ENCODE measurements at places on chromosomes 4 and X.

- no peak for DNase-seq
Measured at GRCh38 chr4:182854466-182854865, 62.7 kb downstream of the DCTD start.

GRCh38 chr4:177271091-177271490, 38.6 kb upstream of the NEIL3 start:
- peak; percentile 54 for DNase-seq

DNA sequence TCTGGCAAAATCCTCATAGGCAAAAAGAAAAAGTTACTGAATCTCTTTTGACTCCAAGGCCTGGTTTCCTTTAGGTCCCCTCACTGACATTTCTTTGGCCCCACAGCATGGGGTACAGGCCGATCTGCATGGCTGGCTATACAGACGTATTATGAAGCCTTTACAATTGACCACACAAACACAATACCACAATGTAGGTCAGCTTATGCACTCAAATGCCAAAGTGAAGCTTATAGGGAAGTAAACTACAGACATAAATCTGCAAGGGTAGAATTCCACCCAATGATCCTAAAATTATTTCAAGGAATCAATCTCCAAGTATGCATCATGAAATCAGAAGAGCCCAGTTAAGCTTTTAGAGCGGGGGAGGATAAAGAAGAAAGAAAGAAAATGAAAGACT, 20.7 kb downstream of the STX18 start:
- no peak for DNase-seq

DNA sequence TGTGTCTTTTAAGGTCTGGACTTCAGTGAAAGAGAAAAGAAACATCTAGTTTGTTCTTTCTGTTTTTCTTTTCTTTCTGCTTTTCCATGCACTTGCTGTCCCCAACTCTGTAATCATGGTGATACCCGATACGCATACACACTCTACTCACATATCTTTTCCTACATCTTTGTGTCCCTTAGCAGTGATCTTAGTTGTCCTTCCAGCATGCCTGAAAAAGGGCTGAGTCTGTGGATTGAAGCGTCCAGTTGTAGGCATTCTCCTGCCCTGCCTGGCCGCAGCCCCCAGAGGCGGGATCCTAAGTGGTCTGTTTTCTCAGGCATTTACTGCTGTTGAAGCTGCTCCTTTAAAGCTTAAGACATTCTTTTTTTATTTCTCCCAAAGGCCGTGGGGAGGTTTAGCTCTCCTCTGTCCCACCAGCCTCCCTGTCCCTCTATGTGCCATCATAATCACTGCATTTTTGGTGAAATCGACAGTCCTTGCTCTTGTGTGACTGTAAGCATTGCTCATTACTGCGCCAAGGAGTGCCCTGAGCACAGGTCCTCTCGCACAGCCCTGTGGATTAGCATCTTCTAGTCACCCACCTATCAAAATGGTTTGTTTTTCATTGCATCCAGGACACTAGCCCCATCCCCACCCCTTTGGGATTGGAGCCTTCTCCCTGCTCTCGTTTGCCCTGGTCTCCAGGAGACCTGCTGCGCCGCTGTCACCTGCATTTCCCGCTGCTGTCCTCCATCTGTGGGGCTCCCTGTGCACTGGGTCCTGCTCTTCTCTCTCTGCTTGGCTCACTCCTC, 4.4 kb downstream of the RGS12 start:
- no peak for DNase-seq

- DNase-seq = no peak
Measured at GRCh38 chr4:6905516-6906445, 3.8 kb upstream of the TBC1D14 start.

DNA sequence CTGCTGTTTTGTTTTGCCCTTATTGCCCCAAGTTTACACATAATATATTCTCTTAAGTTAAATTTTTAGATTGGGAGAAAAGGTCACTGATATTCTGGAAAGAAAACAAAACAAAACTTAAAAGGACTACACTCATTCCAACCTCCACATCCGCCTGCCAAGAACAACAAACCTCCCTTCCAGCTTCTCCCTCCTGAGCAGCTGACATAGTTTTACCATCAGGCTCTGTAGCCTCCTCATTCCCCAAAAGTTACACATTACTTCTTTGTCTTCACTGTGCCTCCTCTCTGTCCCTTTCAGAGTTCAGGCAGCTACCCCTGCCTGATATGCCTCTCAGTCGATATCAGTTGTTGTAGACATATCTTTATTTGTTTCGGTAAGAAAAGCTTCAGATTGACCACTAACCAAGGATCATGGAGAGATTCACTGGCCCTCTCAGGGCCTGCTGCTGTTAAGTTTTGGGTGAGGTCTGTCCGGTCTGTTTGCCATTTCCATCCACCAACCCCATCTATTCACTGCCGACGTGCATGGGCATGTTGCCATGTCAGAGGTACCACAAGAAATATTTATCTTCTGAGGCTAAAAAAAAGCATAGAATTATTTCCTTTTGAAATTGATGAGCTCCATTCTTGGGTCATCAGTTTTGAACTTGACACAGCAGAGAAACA, 164.1 kb downstream of the GASK1B start:
- peak; percentile 78 for DNase-seq

GRCh38 chrX:148956352-148956751, 455.9 kb downstream of the AFF2 start:
- no peak for DNase-seq

DNA sequence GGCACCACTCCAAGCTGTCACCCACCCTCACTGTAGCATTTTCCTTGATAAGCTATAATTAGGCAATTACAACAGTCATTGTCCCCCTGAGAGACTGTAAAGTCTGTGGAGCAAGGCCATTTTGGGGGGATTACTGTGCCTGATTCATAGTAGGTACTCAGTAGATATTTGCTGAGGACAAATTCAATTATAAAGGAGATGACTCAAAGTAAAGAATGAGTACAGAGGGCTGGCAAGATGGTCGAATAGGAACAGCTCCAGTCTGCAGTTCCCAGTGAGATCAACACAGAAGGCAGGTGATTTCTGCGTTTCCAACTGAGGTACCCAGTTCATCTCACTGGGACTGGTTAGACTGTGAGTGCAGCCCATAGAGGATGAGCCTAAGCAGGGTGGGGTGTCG, 42.0 kb downstream of the MAOB start:
- DNase-seq = no peak

DNA sequence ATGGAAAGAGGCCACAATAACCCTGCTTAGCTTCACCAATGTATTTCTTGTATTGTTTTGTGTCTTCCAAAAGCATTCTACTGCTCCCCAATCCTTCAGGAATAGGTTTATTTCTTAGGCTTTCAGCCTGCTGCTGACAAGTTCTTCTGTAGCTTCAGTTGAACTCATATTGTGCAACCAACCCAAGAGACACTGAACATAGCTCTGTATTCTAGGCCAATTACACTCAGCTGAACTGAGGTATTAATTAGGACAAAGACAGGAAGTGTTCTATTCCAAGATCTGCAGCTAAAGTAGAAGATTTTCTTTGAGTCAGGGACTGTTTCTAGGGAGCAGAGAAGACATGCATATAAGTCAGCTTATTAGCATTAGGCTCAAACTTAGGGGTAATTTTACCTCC, 151.8 kb downstream of the LHFPL1 start:
- DNase-seq = no peak

- peak; percentile 21 for DNase-seq
Measured at GRCh38 chr4:75800972-75801371, 76.6 kb downstream of the USO1 start.

- DNase-seq = peak; percentile 52
Measured at GRCh38 chr4:138967313-138967712, 48.3 kb upstream of the NOCT start.

- DNase-seq = peak; percentile 34
Measured at GRCh38 chr4:156190615-156191014, 236.9 kb upstream of the CTSO start.

GRCh38 chrX:153794897-153795816, 689 bp downstream of the SSR4 start:
- DNase-seq = peak; percentile 10

DNA sequence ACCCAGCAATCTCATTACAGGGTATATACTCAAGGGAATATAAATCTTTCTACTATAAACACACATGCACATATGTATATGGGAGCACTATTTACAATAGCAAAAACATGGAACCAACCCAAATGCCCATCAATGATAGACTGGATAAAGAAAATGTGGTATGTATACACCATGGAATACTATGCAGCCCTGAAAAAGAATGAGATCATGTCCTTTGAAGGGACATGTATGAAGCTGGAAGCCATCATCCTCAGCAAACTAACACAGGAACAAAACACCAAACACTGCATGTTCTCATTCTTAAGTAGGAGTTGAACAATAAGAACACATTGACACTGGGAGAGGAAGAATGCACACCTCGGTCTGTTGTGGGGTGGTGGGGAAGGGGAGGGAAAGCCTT, 80.6 kb upstream of the TBX22 start:
- no peak for DNase-seq

DNA sequence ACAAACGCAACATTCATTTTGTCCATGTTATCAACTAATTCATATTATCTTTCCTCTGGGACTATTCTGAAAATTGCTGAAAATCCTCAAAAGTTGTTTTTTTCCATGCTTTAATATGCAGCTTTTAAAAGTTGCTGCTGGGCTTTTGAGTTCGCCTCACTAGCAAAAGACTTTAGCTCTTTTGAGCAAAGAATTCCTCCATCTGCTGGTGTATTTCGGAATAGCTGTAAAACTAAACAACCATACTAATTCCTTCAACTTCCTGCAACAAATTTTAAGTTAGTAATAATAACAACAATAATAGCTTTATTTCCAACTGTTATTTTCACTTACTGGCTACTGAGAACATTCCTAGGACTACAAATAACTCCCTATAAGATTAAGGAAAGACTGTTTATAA, 124.5 kb upstream of the PLAC1 start:
- peak; percentile 71 for DNase-seq

DNA sequence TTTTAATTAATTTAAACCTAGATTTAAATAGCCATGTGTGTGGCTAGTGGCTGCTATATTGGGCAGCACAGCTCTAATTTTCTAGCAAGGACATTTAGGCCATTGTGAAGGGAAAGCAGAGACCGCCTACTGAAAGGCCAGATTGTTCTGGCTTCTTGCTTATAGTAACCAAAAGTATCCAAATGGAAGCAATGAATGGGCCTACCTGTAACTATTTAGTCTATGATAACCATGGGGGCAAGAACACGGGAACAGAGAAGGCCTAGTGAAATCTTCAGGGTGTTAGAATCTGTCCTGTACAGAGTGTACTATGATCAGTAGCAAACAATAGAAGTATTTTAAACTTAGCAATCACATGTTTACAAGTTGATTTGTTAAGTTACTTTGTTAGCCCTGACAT, 16.5 kb upstream of the HPRT1 start:
- no peak for DNase-seq

DNA sequence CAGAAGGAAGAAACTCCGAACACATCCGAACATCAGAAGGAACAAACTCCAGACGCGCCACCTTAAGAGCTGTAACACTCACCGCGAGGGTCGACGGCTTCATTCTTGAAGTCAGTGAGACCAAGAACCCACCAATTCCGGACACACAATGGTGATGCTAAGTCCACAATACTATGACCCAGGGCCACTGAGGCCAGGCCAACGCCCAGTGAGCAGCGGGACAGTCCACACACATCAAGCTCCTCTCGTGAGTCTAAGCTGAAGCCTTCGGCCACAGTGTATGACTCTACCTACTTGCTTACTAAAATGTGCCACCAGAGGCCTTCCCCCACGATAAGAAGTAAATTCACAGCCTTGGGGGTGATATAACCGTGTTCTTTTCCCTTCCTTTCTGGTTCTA, 10.2 kb upstream of the CDKN2AIP start:
- DNase-seq = no peak

DNA sequence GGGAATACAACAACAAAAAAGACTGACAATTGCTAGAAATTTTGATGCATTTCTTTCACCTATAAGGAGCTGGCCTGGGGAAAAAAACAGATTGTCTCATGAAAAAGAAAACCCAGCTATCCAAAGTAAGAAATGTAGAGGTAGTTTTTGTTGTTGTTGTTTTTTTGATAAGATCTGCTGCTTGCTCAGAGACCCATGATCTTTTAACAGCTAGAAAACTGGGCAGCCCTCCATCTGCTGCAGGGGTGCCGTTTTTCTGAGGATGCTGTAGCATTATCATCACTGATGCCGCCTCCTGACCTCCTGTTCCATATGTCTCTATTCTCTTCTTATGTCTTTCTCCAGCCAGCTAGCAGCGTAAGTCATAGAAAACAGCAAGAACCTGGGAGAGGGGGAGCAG, 98.3 kb downstream of the BMPR1B start:
- no peak for DNase-seq

- DNase-seq = peak; percentile 18
Measured at GRCh38 chr4:30094887-30095286, 625.3 kb upstream of the PCDH7 start.

GRCh38 chr4:26879805-26880204, 19.2 kb downstream of the STIM2 start:
- DNase-seq = no peak

- no peak for DNase-seq
Measured at GRCh38 chrX:130330146-130330545, 9.6 kb upstream of the SLC25A14 start.

DNA sequence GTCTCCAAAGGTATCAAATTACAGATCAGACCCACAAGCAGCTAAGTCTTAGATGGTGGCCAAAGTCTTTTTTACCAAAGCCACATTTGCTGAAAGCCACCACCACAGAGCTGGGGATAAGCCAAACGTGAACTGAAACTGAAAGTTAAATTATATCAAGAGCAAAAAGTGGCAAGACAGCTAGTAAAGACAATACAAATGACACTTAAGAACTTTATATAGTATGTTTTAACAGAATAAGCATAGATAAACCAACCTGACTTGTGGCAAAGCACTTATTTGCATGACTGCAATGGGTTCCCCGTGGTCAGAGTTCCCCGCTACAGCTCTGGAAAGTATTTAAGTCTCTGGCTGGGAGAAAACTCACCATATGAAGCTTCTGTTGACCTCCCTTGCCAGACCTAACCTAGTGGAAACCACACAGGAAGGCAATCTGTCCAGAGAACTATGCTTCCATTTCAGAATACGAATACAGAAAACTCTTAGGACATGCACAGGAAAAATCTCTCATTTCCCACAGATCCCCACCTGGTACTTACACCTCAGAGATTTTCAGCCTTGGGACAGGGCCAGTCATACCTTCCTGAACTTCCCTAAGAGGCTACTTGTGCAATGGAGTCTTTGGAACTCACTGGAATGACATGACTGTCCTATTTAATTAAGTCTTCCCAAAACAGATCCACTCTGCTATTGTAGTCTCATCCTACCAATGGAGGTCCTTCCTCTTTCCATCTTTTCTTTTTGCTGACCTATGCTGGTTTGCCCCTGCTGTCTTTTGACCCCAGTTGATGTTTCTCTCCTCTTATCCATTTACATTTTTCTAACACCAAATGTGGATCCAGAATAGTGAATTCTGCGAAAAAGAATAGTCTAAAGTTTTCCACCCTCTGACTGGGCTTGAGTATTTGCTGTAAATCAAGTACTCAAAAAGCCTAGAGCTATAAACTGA, 225.1 kb downstream of the NR3C2 start:
- peak; percentile 9 for DNase-seq
